ENCODE measurements at places on chromosomes 3 and 15.

- DNase-seq = no peak
Observed at GRCh38 chr3:42589382-42590109, 1.1 kb upstream of the SS18L2 start.

DNA sequence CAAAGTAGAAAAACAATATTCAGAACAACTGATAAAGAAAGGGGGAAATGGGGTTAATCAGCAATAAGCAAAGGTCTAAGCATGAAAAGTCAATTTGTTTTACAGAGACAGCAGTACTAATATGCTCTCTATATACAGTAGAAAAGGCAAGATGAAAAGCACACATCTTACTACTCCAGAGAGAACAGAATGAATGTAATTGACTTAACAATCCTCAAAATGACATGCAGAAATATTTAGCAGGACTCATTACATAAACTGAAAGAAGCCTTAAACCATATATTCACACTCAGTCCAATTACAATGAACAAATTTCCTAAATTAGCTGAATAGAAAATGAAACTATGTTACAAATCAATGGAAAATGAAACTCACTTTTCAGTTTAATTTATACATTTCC lies 319.8 kb downstream of the SUCLG2 start:
- DNase-seq = no peak

- DNase-seq = peak; percentile 64
Observed at GRCh38 chr3:49929291-49930167, at the start of gene MON1A. TSS of gene MON1A (minus strand) at chr3:49929811. CDS start at chr3:49913346, 16,465 bp downstream.

- no peak for DNase-seq
Observed at GRCh38 chr3:111605493-111605892, 10.3 kb upstream of the ZBED2 start.

GRCh38 chr15:95247071-95247984 lies 1016.0 kb downstream of the MCTP2 start:
- no peak for DNase-seq

GRCh38 chr15:94185547-94186236 lies 45.7 kb upstream of the MCTP2 start:
- no peak for DNase-seq

DNA sequence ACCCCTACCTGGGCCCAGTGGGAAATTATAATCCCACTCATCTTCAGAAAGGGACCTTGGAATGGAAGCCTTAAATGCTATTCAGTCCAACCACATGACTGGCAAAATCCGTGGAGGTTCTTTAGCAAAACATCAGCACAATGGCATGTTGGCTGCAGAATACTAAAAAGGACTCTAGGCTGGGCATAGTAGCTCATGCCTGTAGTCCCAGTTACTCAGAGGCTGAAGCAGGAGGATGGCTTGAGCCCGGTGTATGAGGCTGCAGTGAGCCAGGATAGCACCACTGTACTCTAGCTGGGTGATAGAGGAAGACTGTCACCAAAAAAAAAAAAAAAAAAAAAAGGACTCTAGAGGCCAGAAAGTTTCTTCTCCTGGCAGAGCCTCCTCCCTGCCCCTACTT lies 60.6 kb upstream of the RYK start:
- no peak for DNase-seq

DNA sequence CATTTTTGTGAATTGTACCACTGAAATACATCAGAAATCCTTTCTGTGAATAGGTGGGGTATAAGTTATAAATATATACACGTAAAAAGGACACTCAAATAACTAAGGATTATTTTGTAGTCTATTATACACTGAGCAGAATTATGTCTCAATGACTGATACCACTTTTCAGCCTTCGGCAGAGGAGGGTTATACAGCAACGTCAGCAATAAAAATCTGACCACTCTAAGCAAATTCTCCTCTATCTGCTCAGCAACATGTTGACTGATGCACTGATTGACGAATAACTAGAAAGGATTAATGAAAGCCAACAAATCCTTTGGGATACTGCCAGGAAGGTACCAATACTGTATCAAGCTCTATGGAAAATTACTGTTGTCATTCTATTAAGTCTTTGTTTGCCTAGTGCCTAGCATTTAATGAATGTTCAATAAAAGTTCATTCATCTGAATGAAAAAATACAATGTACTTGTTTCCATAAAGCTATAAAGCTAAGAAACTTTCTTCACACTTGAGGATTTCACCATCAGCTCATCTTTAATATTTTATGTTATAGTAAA lies 5.2 kb downstream of the ARPP19 start:
- no peak for DNase-seq

- no peak for DNase-seq
Observed at GRCh38 chr3:64157150-64158035, 67.9 kb downstream of the PRICKLE2 start.

- DNase-seq = no peak
Observed at GRCh38 chr3:134931045-134931785, 136.2 kb downstream of the EPHB1 start.

GRCh38 chr3:42314411-42314810 lies 48.4 kb upstream of the CCK start:
- DNase-seq = no peak

DNA sequence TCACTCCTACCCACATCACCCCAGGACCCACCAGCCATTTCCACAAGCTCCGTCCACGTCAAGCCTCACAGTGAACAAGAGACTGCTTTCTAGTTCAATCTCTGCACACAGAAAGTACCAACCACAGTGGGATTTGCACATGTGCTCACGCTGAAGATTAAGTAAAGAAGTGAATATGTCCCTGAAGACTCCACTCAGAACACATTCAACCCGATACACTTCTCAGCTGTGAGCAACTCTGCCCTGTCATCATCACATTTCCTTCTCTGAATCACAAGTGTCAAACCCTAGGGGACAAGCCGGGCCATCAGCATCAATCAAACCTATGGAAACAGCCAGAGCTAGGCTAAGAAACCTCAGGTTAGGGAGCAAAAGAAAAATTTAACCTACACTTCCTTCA lies 1.9 kb downstream of the STIMATE start:
- DNase-seq = no peak

GRCh38 chr3:25460751-25461150 lies 32.7 kb downstream of the RARB start:
- no peak for DNase-seq

- no peak for DNase-seq
Observed at GRCh38 chr15:57595011-57595866, 3.5 kb downstream of the MYZAP start.

- no peak for DNase-seq
Observed at GRCh38 chr3:27610800-27611525, 111.2 kb downstream of the EOMES start.

GRCh38 chr15:95687061-95687460 lies 643.4 kb upstream of the NR2F2 start:
- no peak for DNase-seq

DNA sequence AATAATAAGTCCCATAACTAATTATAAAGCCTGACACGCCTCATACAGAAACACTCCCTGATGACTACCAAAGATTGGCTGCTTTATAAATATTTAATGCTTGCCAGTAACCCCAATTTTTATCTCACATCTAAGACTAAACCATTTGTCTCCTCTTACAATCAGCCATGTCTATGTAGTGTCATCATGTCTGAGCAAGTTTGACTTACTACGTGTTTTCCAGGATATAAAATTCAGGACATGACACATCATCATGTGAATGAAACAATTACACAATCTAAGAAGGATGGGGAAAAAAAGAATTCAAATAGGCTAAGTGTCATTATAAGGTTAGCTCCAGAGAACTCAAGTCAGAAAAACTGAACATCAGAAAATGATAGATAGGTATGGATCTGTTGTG lies 208.7 kb downstream of the MECOM start:
- no peak for DNase-seq

DNA sequence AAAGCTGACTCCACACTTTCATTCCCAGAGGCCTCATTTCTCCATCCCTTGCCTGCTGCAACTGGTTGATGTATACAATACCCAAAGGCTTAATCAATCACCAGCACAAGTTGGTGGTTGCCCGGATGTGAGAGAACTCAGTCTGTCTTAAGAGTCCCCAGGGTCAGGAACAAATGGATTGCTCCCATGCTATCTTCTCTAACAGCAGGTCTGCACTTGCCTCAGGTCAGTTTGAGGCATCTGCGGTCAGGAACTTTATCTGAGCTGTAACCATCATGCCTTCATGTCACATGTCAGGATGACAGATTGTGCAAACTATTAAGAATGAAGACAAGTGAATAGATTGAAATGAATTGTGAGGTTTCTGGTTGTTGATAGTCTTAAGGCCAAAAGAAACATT lies 56.1 kb downstream of the BFSP2 start:
- DNase-seq = no peak

GRCh38 chr3:47399531-47400270 lies 18.9 kb downstream of the PTPN23 start:
- DNase-seq = no peak

GRCh38 chr3:4069796-4070195 lies 233.4 kb upstream of the SETMAR start:
- DNase-seq = no peak

Measured in activated gamma-delta T cell (primary cell).